Epithelial cell of esophagus (primary cell): ENCODE measurements at places on chromosomes 6 and 20.

DNA sequence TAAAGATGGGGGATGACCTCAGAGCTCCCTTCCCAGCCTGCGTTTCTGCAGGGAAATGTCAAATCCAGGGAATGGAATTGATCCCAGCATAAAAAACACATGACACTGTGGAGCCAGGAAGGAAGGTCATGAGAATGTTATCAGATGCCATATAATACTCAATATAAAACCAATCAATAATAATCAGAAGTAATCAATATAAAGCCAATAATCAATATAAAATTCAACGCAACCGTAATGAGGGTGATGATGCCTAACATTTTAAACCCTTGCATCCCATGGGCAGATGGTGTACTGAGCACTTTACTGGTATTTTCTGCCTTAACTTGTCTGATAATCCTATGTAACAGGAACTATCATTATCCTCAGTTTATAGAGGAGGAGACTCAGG is 30.1 kb upstream of the SULF2 start:
- DNase-seq, result no peak

DNA sequence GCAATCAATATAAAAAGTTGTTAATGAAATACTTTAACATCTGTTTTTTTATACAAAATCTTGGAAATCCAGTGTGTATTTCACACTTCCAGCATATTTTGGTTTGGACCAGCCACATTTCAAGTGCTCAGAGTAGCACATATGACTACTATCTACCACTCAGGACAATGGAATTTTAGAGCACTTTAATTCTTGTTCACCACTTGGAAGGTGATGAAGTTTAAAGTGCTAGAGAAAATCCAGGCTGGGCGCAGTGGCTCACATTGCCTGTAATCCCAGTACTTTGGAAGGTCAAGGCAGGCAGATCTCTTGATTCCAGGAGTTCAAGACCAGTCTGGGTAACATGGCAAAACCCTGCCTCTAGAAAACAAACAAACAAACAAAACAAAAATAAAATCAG is 6.1 kb upstream of the SLC35B3 start:
- DNase-seq, result no peak

GRCh38 chr6:139388384-139388783 is 13.9 kb upstream of the CITED2 start:
- no peak for DNase-seq

GRCh38 chr6:6409397-6410030 is 89.1 kb upstream of the F13A1 start:
- DNase-seq, result no peak

GRCh38 chr6:113412589-113413357 is 444.4 kb upstream of the MARCKS start:
- DNase-seq, result peak; percentile 36
